NCI-H1694 (cell line): ENCODE measurements at places on chromosomes 1 and 21.

- no peak for DNase-seq
These were observed 15.8 kb downstream of the RGS8 start for GRCh38 chr1:182668521-182669054.

DNA sequence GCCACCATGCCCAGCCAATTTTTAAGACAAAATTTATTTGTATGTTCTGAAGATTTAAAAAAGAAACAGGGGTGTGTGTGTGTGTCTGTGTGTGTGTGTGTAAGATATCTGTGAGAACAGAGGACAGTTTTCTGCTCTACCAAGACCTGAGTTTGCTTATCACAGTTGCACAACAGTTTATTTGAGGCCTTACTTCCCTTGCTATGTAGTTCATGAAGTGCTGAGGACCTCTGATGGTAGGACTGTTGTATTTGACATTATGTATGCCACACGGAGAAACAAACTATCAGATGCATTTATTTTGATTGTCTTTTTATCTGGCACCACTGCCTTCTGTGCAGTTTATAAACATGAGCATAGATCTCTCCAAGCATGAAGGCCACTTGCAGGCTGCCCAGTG is 355.2 kb downstream of the PBX1 start:
- no peak for DNase-seq

- DNase-seq = no peak
These were observed 63.2 kb downstream of the WNT9A start for GRCh38 chr1:227884370-227885134.

- no peak for DNase-seq
These were observed 60.0 kb upstream of the C1orf105 start for GRCh38 chr1:172360511-172360910.

DNA sequence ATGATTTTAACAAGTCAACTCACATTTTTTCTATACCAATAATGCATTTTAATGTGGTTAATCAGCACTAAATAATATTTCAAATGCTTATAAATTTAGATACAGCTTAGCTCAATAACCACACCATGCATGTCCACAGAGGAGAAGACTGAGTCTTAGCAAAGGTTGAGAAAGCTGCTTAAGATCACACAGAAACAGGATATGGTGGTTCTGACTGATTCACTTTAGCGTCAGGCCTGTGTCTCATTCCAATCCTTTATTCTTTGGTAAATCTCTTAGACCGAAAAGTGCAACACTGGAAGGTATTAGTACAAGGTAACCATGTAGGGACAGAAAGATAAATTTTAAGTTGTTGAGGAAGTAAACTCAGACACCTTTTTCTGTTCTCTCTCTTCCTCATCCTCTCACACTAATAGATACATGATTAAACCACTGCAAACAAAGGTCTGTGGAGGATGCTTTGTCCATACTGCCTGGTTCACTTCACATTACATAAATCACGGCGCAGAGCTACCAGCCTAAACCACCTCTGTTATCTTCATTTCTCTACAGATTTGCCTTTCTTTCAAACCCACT is 139.0 kb downstream of the DPYD start:
- DNase-seq = no peak

- no peak for DNase-seq
These were observed 4.2 kb downstream of the ST6GALNAC5 start for GRCh38 chr1:76871355-76871974.
